ACHN (cell line): ENCODE measurements at places on chromosomes 4 and X.

DNA sequence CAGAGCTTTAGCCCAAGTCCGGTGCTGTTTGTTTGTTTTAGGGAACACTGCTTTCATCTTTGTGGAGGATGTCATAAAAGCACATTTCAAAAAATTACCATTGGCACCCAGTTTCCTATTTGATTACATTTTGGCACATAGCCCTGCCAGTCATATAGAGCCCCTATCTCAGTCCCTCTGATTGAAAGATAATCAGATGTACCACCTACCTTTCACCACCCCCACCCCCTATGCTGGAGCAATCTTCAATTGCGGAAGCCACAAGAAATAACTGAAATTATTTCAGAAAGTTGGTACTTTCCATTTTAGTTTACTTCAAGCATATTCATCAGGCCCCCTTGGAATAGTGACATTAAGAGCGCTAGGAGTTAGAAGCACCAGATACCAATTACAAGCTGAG, 136.7 kb upstream of the RPL34 start:
- no peak for DNase-seq

DNA sequence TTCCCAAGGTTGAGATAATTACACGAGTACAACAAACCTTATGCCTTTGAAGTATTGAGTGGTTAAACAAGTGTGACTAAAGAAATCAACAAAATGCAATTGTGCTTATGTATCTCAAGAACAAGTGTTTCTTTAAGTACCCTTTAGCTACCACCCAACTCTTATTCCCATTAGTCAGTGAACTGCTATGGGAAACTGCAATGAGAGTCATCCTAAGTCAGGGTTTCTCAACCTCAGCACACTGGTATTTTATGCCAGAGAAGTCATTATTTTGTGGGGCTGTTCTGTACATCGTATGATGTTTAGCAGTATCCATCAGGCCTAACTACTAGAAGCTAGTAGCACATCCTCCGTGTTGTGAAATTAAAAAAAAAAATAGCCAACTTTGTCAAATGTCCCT, 549.1 kb upstream of the BOD1L1 start:
- DNase-seq: no peak

DNA sequence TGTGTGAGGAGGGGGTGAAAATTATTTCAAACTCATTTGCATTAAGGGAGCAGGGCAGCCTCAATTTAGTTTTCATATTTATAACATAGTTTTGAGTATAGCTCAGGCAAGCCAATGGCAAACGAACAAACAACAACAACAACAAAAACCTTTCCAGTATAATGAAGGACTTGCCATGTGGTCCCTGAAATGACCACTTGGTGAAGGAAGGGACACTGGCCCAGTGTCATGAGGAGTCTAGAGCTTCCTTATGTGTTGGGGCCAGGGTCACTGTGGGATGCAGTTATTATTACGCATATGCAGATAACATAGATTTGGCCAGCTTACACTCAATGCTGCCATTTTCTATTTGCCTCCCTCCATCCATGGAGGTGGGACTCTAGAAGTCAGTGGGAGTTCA, 23.3 kb downstream of the NKX3-2 start:
- DNase-seq: no peak

GRCh38 chrX:130094696-130095095, 15.6 kb downstream of the ELF4 start:
- DNase-seq: no peak

DNA sequence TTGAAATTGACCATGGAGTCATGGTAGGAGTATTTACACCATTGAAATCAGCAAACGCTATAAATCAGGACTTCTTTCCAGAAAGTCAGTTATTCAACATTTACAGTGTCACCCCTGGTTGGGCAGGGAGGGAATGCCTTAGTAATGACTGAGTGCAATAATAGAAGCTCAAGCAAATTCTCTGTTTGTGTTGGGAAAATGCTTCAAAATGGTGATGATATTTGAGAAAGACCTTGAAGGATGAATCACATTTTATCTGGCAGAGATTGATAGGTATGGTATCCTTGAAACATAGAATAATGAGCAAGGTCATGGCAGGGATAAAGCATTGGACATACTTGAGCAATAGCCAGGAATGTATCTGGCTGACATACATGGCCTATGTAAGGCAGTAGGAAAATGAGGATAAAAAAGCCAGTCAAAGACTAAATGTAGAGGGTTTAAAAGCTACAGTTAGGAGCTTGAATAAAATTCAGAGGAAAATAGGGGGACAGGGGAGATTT, 248.7 kb downstream of the FMR1NB start:
- no peak for DNase-seq
